ENCODE measurements at places on chromosomes 1 and 21.

DNA sequence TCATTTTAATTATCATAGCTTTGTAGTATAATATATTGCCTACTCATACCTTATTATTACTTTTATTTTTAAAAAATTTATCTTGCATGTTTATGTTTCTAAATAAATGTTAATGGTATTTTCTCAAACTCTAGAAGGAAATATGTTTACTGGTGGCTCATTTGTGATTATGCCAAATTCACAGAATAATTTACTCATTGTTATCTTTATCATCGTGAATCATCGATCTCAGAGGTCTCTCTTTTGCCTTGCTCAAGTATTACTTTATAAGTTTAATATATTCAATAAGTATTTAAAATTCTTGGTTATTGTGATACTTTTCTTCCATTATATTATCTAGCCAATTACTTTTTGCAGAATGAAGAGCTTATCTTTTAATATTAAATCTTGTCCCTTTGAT lies 836.7 kb upstream of the ADAMTS5 start:
- no peak for DNase-seq

- no peak for DNase-seq
These were observed 258.8 kb upstream of the NCAM2 start for GRCh38 chr21:20739421-20739820.

GRCh38 chr1:61486783-61487536 lies 238.0 kb downstream of the TM2D1 start:
- no peak for DNase-seq

GRCh38 chr1:5660141-5660935 lies 331.9 kb downstream of the NPHP4 start:
- DNase-seq, result no peak

Measured in CD4-positive, alpha-beta T cell treated with Interferon gamma for 1 hour (primary cell).